MCF 10A (cell line): ENCODE measurements at places on chromosomes 7 and 10.

DNA sequence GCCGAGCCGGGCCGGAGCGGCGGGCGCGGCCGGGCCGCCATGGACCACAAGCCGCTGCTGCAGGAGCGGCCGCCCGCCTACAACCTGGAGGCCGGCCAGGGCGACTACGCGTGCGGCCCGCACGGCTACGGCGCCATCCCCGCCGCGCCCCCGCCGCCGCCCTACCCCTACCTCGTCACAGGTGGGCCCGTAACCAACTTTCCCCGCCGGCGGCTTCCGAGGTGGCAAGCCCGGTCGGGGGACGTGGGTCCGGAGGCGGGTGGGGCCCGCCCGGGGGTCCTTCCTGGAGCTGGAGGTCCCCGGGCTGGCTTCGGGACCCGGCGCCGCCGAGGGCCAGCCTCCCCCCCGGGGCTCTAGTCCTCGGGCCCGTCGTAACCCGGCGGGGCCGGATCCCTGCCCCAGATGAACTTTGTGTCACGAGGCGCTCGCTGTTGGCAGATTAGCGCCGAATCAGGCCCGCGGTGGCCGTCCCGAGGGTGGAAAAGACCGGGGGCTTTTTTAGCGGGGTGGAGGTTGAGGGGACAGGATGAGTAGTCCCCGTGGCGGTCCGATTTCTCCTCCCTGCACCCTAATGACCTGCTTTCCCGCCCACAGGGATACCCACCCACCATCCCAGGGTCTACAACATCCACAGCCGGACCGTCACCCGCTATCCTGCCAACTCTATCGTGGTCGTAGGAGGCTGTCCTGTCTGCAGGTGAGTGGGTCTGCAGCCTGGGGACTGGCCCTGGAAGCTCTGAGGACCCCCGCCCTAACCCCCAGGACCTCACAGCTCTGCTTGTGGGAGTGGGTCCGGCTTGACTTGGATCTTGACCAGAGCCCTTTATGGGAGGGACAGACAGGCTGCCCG is 496 bp downstream of the BRI3 start:
- DNase-seq: peak; percentile 14
- peak overlapping the region; percentile 87 for H3K27ac ChIP-seq

DNA sequence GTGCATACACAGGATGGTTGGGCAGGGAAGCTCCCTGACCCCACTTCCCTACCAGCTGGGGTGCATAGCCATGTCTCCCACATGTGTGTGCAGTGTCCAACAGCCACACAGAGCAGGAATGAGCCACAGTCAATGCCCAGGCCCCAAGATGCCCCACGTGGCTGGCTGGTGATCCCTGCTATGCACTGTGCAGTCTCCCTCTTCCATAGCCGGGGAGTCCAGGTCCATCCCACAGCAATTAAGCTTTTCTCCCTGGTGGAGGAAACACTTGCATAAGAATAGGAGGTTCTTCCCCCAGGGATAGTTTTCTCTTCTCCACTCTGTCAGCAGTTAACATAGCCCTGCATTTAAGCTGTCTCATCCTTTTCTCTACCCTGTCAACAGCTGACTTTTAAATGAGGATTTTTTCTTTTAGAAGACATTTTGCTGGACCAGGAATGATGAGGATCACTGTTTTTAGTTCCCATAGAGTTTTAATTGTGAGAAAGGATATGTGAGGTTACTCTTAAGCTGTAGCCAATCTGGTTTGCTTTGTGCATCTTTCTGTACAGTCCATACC is 396.5 kb upstream of the VWC2 start:
- DNase-seq: no peak
- no peaks in the 10 kb centered on the region for H3K36me3 ChIP-seq
- H3K4me3 ChIP-seq: no peak overlapping the region
- H3K4me1 ChIP-seq: no peaks in the 10 kb centered on the region
- no peak overlapping the region for H3K27ac ChIP-seq

GRCh38 chr7:2230226-2230625 is 2.5 kb downstream of the MAD1L1 start:
- H3K36me3 ChIP-seq: peaks cover 18% of the 10 kb centered on the region
- H3K27ac ChIP-seq: no peak overlapping the region
- peaks cover 14% of the 10 kb centered on the region for H3K4me1 ChIP-seq
- no peaks in the 10 kb centered on the region for H3K27me3 ChIP-seq
- no peak overlapping the region for H3K4me3 ChIP-seq
- no peak for DNase-seq

- H3K27ac ChIP-seq: peak overlapping the region; percentile 87
- no peaks in the 10 kb centered on the region for H3K36me3 ChIP-seq
- H3K4me1 ChIP-seq: peaks cover 32% of the 10 kb centered on the region
- H3K4me3 ChIP-seq: peak overlapping the region; percentile 55
Observed at GRCh38 chr10:114715171-114715670, 57.1 kb upstream of the ABLIM1 start.

DNA sequence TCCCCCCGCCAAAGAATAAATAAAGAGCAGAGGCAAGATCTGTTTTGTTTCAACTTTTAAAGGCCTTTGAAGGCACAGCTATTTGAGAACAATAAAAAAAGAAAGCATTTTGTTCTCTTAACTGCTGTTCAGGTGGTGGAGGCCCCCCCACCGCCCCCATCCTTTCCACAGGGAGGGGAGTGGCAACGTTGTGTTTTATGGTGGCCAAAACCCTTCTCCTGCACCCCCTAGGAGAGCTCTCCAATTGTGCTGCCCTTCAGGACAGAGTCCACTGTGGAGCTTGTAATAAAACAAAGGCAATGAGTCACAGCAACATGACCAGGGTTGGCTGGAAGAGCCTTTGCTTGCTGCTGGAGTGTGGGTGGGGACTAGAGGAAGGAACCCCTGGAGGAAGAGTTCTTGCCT is 987.9 kb downstream of the KCNMA1 start:
- H3K27me3 ChIP-seq: no peaks in the 10 kb centered on the region
- no peak overlapping the region for H3K27ac ChIP-seq
- peak; percentile 55 for DNase-seq
- no peaks in the 10 kb centered on the region for H3K36me3 ChIP-seq

DNA sequence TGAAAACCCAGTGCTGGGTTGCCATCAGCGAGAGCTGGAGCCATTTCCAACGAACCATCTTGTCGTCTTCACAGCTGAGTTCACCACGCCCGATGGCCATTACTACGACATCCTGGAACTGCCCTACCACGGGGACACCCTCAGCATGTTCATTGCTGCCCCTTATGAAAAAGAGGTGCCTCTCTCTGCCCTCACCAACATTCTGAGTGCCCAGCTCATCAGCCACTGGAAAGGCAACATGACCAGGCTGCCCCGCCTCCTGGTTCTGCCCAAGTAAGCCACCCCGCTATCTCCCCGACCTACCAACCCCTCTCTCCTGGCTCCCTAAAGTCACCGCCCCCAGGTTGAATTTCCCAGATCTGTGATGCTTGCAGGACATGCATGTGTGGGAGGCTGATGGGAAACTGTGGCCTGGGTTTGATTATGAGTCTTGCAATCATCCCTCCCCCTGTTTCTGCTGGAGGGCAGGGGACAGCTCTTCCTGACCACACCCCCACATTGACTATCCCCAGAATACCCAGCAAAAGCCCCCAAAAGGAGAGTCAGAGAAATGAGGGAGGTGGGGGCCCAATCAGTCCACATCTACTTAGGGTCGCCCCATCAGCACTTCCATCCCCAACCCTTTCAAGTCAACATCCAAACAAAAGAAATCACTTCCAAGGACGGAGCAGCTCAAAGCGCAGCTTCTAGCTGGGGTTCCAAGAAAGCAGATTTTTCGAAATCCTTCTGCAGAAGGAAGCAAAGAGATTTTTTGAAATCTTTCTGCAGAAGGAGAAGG is 6.9 kb downstream of the SERPINE1 start:
- H3K27me3 ChIP-seq: no peaks in the 10 kb centered on the region
- H3K4me1 ChIP-seq: peaks cover 47% of the 10 kb centered on the region
- H3K36me3 ChIP-seq: peaks cover 52% of the 10 kb centered on the region
- DNase-seq: no peak

DNA sequence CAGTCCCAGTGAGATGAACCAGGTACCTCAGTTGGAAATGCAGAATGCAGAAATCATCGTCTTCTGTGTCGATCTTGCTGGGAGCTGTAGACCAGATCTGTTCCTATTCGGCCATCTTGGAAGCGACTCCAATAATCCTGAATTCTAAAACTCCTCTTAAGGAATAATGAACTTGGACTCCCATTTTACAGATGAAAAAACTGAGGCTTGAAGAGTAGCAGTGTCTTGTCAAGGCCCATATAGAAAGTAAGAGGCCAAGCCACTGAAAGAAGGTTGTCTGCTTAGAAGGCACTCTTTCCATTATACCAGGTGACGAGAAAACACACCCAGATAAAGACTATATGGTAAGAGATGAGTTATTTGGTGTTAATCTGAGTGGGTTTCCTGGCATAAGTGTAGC is 148.6 kb upstream of the LAMB4 start:
- no peak for DNase-seq
- no peak overlapping the region for H3K27ac ChIP-seq
- no peaks in the 10 kb centered on the region for H3K36me3 ChIP-seq
- H3K4me1 ChIP-seq: no peaks in the 10 kb centered on the region

- H3K27me3 ChIP-seq: peaks cover 10% of the 10 kb centered on the region
- H3K36me3 ChIP-seq: no peaks in the 10 kb centered on the region
- H3K4me1 ChIP-seq: peaks cover 6% of the 10 kb centered on the region
- DNase-seq: no peak
Observed at GRCh38 chr7:26588511-26588910, 275.9 kb downstream of the SKAP2 start.

DNA sequence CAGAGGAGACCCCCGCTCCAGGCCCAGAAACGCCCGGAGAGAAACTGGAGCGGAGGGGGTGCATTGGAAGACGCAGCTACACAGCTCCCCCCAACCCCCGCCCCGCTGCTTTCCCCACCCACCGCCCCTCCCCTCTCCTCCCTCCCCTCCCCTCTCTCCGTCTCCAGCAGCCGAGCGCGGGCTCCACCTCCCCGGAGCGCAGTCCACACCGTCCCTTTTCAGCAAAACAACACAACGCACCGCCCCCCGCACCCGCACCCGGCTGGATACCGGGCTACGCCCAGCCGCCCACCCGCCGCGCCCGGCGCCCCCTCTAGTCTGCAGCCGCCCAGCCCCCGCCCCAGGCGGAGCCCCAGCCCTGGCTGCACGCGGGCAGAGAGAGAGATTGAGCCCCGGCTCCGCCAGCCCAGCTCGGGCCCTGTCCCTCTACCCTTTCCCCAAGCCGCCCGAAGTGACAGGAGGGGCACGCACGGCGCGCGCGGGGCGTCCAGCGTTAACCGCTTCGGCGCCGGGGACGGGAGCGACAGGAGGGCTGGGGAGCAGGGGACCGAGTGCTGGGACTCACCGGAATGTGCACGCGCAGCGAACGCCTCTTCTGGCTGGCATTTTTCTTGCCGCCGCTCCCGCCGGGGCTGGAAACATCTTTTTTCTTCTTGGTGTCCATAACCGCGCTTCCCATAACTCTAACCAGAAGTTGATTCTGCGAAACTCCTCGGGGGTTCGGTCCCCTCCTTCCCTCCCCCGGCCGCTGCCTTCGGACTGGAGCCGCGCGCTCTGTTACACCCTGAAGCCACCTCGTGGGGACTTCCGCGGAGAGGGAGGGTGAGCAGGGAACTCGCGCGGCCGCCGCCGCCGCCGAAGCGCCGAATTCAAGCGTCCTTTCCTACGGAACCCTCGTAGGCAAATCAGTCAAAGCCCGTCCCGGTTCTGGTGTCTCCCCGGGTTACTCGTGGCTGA is 695 bp downstream of the PRKAG2 start:
- no peaks in the 10 kb centered on the region for H3K4me1 ChIP-seq
- no peaks in the 10 kb centered on the region for H3K27me3 ChIP-seq
- H3K27ac ChIP-seq: no peak overlapping the region
- H3K4me3 ChIP-seq: peak overlapping the region; percentile 88
- peaks cover 5% of the 10 kb centered on the region for H3K36me3 ChIP-seq

DNA sequence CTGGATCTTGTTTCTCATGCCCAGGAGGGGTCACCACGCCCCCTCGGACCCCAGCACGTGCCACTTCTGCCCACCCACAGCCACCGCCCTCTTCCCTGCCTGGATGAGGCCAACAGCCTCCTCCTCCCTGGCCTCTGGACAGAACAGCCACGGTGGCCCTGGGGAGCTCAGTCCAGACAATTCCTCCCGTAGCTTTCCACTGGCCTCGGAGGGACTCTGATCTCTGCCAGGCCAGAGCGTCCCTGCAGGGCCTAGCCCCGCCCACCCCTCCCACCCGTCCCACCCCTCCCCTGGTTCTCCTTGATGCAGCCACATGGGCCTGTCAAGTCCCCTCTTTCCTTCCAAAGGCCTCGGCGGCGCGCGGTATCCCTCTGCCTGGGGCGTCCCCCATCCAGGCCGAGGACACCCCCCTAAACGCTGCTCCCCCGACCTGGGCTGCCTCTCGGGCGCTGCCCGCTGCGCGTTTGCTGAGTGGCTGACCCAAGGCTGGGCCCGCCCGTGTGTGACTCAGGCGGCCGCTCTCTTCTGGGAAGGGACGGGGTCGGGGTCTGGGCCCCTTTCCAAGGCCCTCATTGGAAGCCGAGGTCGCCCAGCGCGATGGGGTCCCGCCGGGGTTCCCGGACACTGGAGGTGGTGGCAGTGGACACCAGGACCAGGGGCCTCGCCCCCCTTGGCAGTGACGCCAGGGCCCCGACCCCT is 557 bp downstream of the TMEM120A start:
- peaks cover 8% of the 10 kb centered on the region for H3K36me3 ChIP-seq
- peaks cover 17% of the 10 kb centered on the region for H3K4me1 ChIP-seq
- no peaks in the 10 kb centered on the region for H3K27me3 ChIP-seq
- H3K4me3 ChIP-seq: peak overlapping the region; percentile 72
